Effector memory CD4-positive, alpha-beta T cell (primary cell): ENCODE measurements at places on chromosomes 1 and 21.

GRCh38 chr1:18351735-18352134 lies 129.0 kb upstream of the KLHDC7A start:
- DNase-seq = no peak

- peak; percentile 8 for DNase-seq
Observed at GRCh38 chr1:240611619-240612480, at the start of gene GREM2. GREM2 (minus strand) TSS chr1:240612155; CDS start chr1:240493475, 118,680 bp downstream.

DNA sequence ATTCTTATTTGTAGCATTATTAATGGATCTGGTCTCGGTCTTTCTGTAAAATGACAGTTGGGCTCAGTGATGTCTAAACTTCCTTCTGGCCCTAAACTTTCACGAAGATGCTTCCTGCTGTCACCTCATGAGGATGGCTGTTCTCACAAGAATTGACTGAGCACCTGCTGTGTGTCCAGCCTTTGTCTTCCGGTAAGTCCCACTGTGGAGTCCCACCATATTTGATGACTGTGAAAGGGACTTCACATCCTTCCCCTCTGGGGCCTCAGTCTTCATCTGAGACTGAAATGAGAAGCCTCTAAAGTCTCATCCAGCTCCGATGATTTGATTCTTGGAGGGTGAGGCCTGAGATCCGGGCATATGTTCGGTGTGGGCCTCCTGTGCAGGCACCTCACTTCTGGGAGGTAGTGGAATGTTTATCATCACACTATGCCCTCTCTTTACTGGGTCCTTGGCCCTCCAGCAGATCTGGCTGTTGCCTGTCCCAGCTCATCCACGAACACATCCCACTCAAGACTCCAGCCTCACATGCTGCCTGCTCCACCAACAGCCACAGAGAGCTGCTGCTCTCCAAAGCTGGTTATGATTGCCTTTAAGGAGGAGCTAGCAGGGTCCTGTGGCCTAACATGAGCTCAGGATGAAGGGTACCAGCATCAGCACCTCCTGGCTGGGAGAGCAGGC lies 95.8 kb downstream of the KCNN3 start:
- no peak for DNase-seq

- no peak for DNase-seq
Observed at GRCh38 chr1:46289976-46290375, 13.4 kb downstream of the LRRC41 start.

- DNase-seq = no peak
Observed at GRCh38 chr1:151502859-151503780, 8.1 kb upstream of the CGN start.

- no peak for DNase-seq
Observed at GRCh38 chr1:197965132-197965840, 48.1 kb downstream of the LHX9 start.
